ENCODE measurements at places on chromosomes 6 and 20. TPM values are rescaled to one million over a fixed set of nuclear protein-coding genes. Genes with fewer than 3 reads are reported as not detected.

DNA sequence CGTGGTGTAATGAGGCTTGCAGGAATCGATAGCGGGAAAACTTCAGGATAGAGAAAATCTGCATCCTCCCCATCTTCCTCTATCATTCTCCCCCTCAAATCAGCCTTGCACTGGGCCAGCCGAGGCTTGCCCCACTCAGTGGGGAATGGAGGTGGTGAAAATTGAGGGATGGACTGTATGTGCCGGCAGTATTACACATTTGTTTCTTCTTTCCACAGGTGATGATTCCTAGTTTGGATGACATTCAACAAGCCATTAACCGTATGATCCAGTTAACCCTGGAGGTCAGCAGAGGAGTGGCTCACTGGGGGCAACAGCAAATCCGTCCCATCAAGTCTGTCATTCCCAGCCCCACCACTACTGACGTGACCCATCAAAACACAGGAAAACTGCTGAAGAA is 100.1 kb downstream of the DNAH8 start:
- no peak for DNase-seq

GRCh38 chr6:131013495-131013894 is 49.5 kb downstream of the EPB41L2 start:
- no peak for DNase-seq

SNAP91 gene
- 1.0 TPM for polyA plus RNA-seq

GRCh38 chr6:44738601-44739146 is 351.2 kb downstream of the CDC5L start:
- DNase-seq: no peak

DNA sequence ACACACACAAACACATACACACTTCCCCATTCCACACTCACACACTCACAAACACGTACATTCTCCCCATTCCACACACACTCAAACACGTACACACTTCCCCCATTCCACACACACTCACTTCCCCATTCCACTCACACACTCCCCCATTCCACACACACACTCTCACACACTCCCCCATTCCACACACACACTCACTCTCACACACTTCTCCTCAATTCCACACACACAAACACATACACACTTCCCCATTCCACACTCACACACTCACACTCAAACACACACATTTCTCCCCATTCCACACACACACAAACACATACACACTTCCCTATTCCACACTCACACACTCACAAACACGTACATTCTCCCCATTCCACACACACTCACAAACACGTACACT is 8.7 kb upstream of the OSBPL2 start:
- DNase-seq: no peak

- no peak for DNase-seq
Measured at GRCh38 chr6:47440719-47441118, 36.9 kb upstream of the CD2AP start.

GRCh38 chr20:49687595-49688567 is 25.8 kb downstream of the B4GALT5 start:
- no peak for DNase-seq

DNA sequence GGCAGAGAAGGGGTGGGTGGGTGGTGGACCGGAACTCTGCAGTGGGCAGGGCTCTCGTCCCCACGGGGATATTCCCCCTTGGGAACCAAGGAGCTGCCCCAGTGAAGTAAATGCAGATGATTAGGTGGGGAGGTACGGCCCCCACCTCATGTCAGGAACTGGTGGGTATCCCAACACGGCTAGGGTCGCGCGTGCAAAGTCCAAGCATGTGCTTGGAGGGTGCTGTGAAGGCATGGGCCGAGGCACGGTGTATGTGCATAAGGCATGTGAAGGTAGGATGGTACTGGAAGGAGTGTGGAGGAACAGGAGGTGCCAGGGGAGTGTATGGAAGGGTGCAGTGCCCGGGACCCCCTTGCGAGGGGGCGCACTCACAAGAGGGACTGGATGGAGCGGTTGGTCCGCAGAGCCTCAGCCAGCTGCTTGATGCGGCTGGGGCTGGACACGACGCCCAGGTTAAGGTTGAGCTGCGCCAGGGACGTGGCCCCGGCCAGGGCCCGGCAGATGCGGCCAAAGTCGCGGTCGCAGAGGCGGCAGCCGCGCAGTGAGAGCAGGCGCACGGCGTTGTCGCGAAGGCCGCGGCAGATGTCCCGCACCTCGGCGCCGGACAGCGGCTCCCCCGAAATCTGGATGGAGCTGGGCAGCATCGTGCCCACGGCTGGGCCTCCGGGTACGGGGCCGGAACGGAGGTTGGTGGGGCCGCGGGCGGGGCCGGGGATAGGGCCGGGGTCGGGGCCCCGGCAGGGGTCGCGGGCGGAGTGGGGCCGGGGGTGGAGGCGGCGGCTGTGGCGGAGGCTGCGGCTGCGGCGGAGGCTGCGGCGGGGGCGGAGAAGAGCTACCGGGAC is 783 bp downstream of the LRRC73 start:
- DNase-seq: no peak

ISM1 gene
- 3.6 TPM for polyA plus RNA-seq

- no peak for DNase-seq
Measured at GRCh38 chr6:27868311-27868710, 43.9 kb downstream of the OR2B2 start.

DNA sequence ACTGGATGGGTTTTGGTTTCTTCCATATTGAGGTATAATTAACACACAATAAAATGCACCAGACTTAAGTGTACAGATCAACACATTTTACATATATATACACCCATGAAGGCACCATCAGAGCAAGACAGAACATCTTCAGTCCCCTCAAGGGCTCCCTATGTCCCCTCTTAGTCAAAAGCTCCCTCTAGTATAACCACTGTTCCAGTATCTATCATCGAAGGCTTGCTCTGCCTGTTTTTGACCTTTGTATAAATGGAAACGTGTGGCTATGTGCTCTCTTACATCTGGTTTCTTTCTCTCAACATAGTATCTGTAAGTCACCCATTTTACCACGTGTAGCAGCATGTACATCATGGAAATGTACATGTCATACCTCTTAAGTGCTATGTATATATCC is 66.5 kb downstream of the BANF2 start:
- no peak for DNase-seq

GRCh38 chr6:107690643-107691061 is 133.5 kb downstream of the SCML4 start:
- DNase-seq: peak; percentile 61

TREML1 gene
- 0.89 TPM for polyA plus RNA-seq

- no peak for DNase-seq
Measured at GRCh38 chr6:161076181-161076677, 84.7 kb downstream of the MAP3K4 start.

JAG1 gene
- 181 TPM for polyA plus RNA-seq

TFAP2C gene
- 0.93 TPM for polyA plus RNA-seq

GRCh38 chr6:39808964-39809363 is 16.8 kb downstream of the DAAM2 start:
- DNase-seq: no peak
